ENCODE measurements at places on chromosomes 11 and 22. TPM values are rescaled to one million over a fixed set of nuclear protein-coding genes. Genes with fewer than 3 reads are reported as not detected.

Gene PRAME
- total RNA-seq: 1.4 TPM

GRCh38 chr11:114395736-114396135, 4.6 kb downstream of the C11orf71 start:
- DNase-seq: peak; percentile 26
- H3K4me3 ChIP-seq: no peak overlapping the region
- H3K27ac ChIP-seq: peak overlapping the region; percentile 67
- H3K36me3 ChIP-seq: no peaks in the 10 kb centered on the region
- no peaks in the 10 kb centered on the region for H3K27me3 ChIP-seq

DNA sequence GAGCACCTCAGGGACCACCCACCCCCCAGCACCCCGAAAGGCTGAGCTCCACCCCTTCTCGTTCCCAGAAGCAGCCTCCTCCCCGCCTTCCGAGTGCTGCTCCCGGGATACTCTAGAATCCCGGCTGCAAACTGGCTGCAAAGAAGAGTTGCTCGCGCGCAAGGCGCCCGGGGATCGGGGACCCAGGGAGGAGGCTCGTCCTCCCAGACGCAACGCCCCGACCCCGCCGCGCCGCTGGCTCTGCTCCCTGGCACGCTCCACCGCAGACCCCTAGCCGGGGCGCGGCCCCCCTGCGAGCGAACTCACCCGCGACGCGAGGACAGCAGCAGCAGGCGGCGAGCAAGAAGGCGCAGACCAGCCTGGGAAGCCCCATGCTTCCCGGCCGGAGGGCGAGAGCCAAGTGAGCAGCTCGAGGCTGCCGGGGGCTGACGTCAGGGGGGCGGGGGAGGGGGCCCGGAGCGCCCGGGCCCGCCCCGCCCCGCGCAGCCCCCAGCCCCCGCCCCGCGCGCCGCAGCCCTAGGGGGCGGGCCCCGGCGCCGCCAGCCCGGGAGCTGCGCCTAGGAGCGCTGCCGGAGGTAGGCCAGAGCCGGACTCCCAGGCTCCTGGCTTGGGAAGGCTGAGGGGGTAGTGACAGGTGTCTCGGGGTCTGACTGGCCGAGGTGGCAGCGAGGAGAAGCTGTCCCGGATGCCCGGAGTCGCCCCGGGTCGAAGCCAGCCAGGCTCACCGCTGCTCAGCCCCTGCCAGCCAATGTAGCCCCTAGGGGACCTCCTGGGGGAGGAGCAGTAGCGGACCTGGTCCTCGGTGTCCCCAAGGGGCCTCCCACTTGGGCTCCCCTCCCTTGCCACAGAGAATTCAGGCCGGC, at the start of gene MCAM:
TSS of gene MCAM (minus strand) at position 402 of the 863 bp plus-strand sequence. CDS start at position 373, 29 bp downstream.
- peaks cover 42% of the 10 kb centered on the region for H3K4me1 ChIP-seq
- peaks cover 44% of the 10 kb centered on the region for H3K27me3 ChIP-seq
- peak; percentile 48 for DNase-seq
- H3K4me3 ChIP-seq: peak within 1 kb of the TSS; percentile 69
- peaks cover 7% of the 10 kb centered on the region for H3K36me3 ChIP-seq
- H3K27ac ChIP-seq: no peak within 1 kb of the TSS

GRCh38 chr22:39662686-39663052, 92.1 kb downstream of the CACNA1I start:
- peaks cover 35% of the 10 kb centered on the region for H3K4me1 ChIP-seq
- H3K4me3 ChIP-seq: peak overlapping the region; percentile 71
- H3K27me3 ChIP-seq: peaks cover 32% of the 10 kb centered on the region
- H3K27ac ChIP-seq: no peak overlapping the region
- no peak for DNase-seq

DNA sequence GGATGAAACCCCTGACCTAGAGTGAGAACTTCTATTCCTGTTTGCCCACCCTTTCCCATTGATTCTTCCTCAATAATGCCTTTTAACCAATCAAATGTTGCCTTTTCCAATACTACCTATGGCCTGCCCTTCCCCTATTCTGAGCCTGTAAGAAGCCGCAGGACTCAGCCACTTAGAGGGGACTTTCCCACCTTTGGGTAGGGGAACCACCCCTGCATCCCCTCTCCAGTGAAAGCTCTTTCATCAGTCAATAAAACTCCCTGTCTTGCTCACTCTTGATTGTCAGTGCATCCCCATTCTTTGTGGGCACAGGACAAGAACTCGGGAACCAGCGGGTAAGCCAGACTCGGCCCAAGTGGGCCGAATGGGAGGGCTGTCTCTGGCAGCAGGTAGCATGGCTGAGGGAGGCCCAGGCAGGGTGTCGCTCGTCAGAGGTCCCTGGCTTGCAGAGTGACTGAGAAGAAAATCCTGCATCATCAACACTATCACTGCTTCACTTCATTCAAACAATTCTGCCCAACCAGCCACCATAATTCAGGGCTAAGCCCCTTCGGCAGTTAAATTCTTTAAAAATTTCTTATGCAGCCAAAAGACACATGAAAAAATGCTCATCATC, 30.4 kb downstream of the LDHAL6A start:
- H3K27ac ChIP-seq: no peak overlapping the region
- H3K27me3 ChIP-seq: no peaks in the 10 kb centered on the region
- H3K36me3 ChIP-seq: peaks cover 42% of the 10 kb centered on the region
- DNase-seq: no peak
- H3K4me3 ChIP-seq: no peak overlapping the region
- H3K4me1 ChIP-seq: no peaks in the 10 kb centered on the region

DNA sequence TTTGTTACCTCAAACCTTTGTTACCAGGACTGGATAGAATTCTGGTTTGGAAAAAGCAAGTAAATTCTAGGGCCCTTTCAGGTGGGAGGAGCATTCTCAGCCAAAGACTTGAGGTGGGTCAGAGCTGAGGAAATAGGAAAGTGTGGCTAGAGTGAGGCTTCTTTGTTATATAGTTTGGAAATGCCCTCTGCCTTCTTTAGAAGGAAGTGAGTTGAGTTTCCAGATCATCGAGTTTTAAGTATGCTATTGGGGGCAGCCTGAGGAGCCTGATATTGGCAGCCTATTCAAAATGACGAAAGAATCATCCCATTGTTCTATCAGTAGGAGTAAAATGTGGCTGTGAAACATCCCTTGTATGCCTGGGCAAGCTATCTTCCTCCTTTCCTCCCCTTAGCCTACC, 134.1 kb downstream of the ARHGAP42 start:
- H3K27me3 ChIP-seq: no peaks in the 10 kb centered on the region
- peaks cover 49% of the 10 kb centered on the region for H3K4me1 ChIP-seq
- no peak for DNase-seq

- DNase-seq: no peak
- no peak overlapping the region for H3K4me3 ChIP-seq
- H3K4me1 ChIP-seq: no peaks in the 10 kb centered on the region
Observed at GRCh38 chr11:109993786-109994185, 99.4 kb upstream of the ZC3H12C start.

DNA sequence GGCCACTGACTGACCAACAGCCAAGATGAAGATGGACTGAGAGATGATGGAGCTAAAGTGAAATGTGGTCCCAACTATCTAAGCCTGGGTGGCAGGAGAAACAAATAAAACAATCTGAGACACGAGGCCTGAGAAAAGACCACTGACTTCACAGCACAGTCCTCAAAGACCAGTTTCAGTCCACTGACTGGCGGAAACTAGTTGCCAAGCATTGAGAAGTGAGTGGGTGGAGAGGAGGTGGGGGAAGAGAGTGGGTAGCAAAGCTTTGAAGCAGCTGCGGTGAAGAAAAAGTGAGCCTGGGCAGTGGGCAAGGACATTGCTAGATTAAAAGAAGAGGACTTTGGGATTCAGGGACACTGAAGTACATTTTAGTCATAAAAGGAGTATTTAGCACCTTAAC, 1.9 kb downstream of the MS4A1 start:
- H3K4me1 ChIP-seq: peaks cover 2% of the 10 kb centered on the region
- no peaks in the 10 kb centered on the region for H3K36me3 ChIP-seq
- no peaks in the 10 kb centered on the region for H3K27me3 ChIP-seq
- no peak for DNase-seq

- H3K27ac ChIP-seq: no peak overlapping the region
- H3K27me3 ChIP-seq: peaks cover 21% of the 10 kb centered on the region
- H3K4me1 ChIP-seq: peaks cover 9% of the 10 kb centered on the region
- no peak for DNase-seq
Observed at GRCh38 chr11:19605520-19606371, 106.9 kb upstream of the NAV2 start.
